Activated CD4-positive, alpha-beta T cell treated with anti-CD3 and anti-CD28 coated beads for 1 hour (primary cell): ENCODE measurements at places on chromosomes 3 and 15.

DNA sequence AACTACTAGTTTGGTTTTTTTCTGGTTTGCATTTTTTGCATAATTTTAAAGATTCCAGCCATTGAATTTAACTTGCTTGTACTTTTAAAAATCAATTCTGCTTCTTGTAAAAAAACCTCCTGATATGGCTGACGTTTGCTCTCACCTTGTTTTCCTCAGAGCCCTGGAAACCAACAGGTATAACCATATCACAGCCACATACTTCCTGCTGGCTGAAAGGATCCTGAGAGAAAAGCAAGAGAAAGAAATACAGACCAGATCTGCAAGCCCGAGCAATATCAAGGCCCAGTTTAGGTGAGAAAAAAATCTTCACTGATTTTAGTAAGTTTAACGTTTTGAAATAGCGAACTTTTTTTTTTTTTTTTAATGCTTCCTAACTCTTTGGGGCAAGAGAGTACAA, 56.8 kb downstream of the SNRK start:
- DNase-seq: no peak

DNA sequence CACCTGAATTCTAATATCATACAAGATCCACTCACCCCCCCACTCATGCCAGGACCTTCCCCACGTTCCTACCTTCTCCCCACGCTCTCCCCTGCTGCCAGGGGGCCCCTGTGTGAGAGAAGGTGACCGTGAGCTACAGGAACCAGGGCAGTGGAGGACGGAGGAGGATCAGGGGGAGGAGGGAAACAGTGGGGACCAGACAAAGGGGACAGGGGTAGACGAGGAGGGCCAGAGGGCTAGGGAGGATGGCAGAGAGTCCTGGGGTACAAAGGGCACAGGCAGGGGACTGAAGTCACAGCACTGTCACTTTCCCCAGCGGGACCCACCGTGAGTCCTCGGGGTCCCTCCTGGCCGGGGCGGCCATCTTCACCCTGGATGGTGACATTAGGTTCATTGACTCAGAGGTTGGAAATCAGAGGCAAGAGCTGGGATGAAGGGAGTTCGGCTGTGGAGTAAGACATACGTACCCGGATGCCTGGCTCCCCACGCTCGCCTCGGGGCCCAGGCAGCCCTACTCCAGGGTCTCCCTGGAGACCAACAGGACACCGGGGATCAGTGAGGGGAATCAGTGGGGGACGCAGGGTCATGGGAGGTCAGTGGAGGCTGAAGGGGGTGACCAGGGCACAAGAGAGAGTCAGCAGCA, 6.3 kb upstream of the UCN2 start:
- no peak for DNase-seq

DNA sequence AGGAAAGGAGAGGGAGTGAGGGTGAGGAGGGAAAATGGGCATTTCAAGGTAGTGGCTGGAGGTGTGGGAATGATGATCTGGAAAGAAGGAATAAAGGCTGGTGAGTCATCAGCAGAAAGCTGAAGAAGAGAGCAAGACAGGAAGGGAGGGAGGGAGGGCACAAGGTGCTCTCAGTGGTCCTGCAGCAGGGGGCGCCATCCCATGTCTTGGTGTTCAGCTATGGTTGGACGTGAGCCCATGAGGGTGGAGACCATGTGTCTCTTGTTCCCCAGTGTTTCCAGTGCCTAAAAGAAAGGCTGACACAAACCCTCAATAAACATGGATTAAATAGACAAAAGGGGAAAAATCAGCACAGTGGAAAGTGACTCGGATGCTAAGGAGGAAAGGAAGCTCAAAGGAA, 228.5 kb downstream of the NTRK3 start:
- DNase-seq: no peak

DNA sequence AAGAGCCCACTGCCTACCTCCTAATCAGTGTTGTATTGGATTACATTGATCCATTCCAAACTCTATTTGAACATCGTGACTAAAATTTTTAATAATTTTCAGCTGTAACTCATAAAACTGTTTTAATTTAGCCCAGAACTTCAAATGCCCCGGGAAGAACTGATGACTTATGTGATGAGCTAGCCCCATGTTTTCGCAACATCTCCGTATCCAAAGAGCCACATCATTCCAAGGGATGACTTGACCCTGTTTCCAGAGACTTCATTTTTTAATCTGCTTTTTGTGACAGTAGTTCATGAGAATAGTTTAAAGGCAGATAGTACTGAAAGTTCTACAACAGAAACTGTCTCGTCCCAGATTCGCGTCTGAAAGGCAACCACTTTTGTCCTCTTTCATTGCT, 97.4 kb downstream of the STAC start:
- DNase-seq: no peak

DNA sequence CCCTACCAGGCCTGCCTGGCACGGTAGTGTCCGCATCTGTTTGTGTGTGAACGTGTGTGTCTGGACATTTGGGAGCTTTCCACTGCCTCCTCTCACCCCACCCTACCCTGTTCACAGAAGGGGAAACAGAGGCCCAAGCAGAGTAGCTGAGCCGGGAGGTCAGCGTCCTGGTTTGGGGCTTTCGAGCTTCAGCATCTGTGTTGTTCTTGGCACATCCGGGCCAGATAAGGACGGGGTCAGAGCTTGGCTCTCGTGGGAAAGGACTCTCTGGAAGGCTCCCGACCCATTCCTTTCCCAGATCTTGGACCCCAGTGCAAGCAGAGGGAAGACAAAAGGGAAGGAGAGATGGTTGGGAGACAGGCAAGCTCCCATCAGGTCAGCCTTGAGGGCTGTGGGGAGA, 6.3 kb upstream of the PTH1R start:
- no peak for DNase-seq

DNA sequence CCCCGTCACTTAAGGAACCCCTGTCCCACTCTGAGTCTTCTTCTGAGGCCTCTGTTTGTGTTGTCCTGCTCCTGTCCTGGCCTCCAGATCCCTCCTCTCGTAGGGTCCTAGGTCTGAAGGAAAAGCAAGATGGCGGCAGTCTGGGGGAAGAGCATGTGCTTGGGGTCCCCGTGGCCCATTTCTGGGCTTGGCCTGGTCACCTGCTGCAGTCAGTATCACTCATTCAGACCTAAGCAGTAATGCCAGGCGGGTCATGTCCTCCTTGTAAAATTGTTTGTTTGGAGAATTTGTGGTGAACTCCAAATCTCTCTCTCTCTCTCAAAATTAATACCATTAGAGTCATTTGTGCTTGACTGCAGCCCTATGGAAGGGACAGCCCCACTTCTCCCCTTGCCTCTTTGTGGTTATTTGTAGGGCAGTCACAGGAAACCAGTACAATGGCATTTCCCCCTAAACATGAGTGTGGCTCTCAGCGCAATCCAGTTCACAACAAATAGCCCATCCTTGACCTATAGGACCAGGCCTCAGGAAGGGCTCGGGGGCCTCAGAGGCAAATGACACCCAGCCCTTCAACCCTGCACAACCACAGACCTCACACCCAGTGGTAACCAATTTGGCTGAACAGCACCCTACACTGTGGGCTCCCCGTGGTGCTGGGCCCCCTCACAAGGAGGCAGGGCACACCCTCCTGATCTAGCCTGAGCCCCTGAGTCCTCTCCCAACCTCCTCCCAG, 173.5 kb downstream of the OR4M2 start:
- no peak for DNase-seq

- no peak for DNase-seq
These were observed 7.0 kb downstream of the GYG1 start for GRCh38 chr3:148998297-148998696.

- DNase-seq: no peak
These were observed 42.1 kb downstream of the CDCP1 start for GRCh38 chr3:45103753-45104714.

- DNase-seq: no peak
These were observed 24.5 kb upstream of the SSR3 start for GRCh38 chr3:156579427-156579851.

- no peak for DNase-seq
These were observed 386.6 kb upstream of the THBS1 start for GRCh38 chr15:39194106-39194830.

DNA sequence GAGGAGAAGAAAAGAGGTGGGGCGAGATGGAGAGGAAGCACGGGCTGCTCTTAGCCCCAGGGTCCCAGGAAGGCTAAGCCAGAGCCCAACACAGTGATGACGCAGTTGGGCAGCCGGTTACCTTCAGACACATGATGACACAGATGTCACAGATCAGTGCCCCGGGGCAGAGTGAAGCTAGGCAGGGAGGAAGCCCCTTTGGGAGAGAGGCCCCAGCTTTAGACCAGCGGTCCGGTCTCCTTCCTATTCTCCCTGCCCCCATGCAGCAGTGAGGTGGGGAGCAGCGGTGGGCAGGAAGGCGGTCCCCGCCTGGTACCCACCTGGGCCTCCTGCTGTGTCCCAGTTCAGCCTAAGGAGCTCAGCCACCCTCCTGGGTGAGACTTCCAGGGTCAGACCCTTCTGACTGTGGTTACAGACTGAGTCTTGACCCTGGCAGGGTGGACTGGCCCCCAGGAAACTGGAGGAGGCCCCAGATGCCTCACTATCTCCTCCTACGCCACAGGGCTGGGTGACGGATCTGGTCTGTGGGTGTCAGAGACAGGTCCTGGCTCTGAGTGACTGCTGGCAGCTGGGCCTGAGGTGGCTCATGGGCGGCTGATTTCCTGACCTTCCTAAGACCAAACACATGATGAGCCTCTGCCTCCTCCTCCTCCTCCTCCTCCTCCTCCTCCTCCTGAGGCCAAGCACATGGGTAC, 38.8 kb upstream of the LINGO1 start:
- DNase-seq: no peak

DNA sequence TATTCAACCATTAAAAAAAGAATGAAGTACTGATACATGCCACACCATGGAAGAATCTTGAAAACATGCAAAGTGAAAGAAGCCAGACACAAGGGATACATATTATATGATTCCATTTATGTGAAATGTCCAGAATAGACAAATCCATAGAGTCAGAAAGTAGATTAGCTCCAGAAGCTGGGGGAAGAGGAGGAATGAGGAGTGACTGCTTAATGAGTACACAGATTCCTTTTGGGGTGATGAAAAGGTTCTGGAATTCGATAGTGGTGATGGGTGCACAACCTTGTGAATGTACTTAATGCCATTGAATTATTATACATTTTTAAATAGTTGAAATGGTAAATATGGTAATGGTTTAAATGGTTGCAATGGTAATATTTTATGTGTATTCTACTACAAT, 90.6 kb upstream of the SPATA12 start:
- DNase-seq: no peak

DNA sequence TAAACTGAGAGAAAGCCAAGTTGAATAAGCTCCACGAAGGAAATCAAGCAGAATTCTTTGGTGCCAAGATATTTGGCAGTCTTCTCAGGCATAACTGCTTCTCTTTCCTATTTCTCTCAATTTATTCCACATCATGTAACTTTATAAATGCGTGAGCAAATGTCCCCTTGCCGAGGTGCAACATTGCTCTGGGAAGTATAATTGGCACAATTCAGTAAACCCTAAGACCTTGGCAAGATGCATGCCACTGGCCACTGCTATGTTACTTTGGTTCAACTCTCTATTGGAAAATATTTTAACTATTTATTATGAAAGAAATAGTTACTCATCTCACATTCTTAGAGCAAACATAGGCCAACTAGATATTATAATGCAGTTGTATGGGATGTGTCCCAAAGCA, 170.2 kb downstream of the SUCNR1 start:
- DNase-seq: no peak

DNA sequence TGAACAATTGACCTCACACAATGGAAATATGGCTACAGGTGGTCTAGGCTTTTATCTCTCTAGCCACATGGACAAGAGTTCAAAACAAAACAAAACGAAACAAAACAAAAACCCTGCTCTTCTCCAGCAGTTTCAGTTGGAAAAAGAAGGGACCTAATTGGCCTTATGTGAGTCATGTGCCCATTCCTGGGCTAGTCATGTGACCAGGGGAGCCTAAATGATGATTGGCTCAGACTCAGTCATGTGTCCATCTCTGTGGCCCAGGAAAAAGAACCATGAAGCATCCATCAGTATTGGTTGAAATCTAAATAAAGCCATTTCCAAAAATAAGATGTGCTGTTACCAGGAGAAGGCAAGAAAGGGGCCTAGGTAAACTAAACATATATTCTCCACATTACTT, 96.8 kb downstream of the ANXA2 start:
- DNase-seq: no peak

DNA sequence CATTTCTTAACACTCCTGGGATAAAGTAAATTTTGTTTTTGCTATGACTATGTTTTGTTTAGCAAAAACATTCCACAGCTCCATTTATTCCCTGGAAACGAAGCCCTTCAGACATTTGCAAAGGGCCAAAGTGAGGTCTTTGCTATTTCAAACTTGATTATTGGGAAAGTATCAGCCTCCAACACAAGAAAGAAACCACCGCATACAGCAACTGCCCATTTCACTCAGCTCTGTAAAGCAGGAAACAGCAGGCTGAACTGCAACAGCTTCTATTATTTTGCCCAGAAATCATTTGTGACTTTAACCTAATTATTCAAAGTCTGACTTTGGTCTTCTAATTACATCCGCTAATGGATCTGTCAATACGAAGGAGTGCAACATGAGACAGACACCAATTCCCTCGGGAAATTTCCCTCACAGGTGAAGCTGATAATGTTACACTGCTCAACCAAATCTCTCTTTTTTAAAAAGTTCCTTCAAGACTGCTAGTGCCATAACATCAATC, 72.1 kb downstream of the RFTN1 start:
- DNase-seq: no peak

- no peak for DNase-seq
These were observed 596.6 kb upstream of the NR2F2 start for GRCh38 chr15:95733931-95734330.

DNA sequence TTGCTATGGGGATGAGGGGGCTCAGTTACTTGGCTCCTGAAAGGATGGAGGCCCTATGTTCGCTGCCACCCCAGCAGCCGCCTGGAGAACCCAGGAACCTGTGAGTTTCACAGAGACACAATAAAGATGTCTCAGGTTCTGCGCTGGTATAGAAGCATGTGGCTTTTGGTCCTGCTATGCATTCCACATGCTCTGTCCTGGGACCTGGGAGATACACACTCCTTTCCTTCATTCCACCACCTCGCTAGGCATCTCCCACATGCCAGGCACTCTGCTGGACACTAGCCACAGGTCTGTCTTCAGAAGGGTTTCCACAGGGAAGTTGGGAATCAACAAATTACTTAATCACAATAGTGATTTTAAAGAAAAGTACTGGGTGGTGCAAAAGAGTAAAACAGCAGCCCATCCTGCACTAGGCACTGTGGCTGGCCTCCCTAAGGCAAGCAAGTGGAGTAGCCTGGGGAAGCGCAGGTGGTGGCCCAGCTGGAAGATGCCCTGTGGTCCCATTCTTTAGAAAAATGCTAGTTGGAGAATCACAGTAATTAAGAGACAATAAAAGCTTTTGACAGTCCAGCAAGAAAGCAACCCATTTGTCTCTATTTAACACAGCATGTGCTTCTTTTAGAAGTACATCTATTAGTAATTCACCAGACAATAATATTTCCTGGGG, 408.9 kb upstream of the WNT5A start:
- no peak for DNase-seq

GRCh38 chr3:65177960-65178376, 490.2 kb upstream of the ADAMTS9 start:
- no peak for DNase-seq

GRCh38 chr3:132255041-132255745, 62.0 kb upstream of the ACP3 start:
- no peak for DNase-seq
